ENCODE measurements at places on chromosomes 13 and 19.

DNA sequence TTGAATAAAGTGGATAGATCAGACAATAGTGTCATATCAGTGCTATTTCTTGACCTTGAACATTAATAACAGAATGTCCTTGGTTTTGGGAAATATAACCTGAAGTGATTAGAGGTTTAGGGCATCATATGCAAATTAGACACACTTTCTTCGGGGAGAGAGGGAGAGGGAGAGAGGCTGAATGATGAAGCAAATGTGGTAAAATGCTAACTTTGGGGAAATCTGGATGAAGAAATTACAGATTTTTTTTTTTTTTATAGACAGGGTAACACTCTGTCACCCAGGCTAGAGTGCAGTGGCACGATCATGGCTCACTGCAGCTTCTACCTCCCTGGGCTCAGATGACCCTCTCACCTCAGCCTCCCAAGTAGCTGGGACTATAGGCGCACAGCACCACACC lies 3.9 kb upstream of the NCR1 start:
- DNase-seq = no peak

DNA sequence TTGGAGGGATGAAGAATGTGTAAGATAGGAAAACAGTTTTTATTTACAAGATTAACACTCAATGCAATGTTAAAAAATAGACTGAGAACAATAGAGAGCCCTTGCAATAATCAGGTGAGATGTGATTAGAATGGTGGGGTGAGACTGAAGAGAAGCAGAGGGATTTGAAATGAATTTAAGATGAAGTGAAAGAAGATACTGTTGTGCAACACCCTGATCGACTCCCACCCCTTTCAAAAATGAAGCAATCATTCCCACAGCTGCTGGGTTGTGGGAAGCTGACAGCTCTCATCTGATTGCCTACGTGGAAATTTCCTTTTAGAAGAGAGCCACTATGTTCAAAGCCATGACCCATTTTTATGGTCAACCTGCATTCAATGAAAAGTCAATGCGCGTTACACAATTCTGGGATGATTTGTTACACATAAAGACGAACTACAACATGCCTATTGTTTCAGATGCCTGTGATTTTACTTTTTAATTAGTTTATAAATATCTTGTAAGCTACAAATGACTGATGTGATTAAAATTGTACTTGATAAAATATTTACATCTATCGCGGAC lies 1374.8 kb downstream of the PCDH9 start:
- no peak for DNase-seq

- no peak for DNase-seq
Measured at GRCh38 chr19:40241809-40242384, 15.4 kb upstream of the CCNP start.

DNA sequence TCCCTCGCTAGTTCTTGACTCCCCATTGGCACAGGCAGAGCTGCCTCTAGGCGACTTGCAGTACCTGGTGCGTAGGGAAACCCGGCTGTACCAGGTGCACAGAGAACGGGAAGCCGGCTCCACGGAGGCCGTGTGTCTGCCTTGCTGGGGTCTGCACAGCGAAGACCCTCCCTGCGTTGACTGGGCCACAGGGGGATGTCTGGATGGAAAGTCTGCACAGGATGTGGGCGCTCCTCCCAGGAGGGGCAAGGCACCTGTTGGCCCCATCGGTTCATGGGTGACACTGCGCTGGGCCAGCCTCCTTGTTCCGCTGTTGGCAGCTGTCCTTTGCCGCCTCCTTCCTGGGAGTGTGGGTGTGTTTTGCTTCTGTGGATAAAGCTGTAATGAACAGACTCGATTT lies 138.3 kb downstream of the TEX29 start:
- peak; percentile 54 for DNase-seq

DNA sequence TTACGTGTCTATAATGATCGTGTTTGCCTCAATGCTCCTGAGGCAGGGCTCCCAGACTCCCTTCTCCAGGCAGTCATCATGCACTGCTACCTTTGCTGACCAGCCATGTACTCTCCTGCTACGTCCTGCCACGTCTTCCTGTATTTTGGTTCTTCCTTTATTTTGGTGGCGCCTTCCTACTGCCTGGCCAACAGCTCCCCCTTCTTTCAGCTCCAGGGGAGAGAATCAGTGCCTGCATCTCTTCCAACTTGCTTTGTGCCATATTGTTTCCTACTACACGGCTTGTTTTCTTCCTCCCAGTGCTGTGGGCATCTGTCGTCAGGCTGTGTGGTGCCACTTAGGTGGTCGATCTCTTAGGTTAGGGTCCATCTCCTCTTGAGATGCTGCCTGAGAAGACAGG lies 96.2 kb downstream of the FGF9 start:
- DNase-seq = no peak

DNA sequence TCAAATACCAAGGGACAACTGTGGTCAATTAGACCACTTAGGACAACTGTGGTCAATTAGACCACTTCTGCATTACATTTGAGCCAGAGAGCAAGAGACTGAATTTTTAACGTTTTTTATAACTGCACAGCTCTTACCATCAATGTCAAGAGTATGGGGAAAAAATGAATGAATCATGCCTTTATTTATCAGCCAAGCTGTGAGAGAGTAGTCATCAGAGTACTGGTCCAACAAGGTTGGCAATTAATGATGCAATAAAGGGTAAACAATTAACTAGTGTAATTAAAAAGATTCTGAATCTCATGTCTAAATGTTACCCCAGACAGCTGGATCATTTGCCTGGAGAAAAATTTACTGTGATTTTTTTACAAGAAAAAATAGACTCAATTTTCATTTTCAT lies 381.1 kb downstream of the LIG4 start:
- no peak for DNase-seq

DNA sequence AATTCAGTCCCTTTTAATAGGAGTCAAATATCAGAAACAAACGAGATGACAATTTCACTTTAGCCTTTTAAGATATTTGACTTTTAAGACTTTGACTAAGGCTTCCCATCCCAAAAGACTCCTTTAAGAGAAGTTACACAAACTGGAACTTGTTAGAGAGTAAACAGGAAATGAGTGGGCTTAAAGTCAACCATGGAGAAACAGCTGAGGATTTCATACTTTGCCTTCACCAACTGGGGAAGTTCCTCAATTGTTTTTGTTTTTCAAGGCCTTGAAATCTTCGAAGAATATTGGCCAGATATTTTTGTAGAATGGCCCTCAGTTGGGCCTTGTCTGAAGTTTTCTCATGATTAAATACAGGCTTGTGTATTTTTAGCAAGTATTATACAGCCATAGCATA lies 227.3 kb downstream of the POU4F1 start:
- DNase-seq = no peak

- DNase-seq = no peak
Measured at GRCh38 chr19:50040967-50041366, 15.2 kb downstream of the ZNF473 start.

DNA sequence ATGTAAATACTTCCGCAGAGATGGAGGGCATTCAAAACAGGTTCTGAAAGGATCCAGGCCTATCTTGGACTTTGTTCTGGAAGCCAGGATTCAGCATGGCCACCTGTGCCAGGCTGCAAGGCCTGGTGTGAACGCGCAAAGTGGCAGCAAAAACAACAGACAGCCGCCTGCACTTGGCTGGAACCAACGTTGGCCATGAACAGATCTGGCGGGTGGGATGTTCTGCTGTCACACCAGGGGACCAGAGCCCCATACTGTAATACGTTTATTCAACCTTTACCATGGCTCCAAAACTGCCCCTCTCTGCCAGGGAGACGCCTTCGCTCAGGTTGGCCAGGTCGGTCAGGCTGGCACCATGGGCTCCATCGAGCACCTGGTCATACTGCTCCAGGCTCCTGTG lies 69.7 kb downstream of the EPS15L1 start:
- DNase-seq = no peak

- no peak for DNase-seq
Measured at GRCh38 chr19:16368385-16369305, 44.0 kb downstream of the KLF2 start.

DNA sequence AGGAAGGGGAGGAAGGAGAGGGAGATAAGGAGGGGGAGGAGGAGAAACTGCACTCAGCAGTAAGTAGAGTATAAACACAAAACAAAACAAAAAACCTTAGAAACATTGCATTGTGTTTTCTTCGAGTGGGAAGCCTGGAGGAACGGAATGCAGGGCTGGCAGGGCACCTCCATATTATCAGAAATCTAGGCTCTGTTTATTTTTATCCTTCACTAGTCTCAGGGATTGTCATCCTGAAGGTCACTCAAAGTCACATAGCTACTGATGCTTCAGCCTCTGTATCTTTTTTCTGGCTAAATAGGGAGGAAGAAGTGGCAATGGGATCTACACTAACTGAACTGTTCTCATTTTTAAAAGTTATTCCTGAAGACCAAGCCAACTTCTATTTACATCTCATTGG lies 467.8 kb downstream of the KCTD12 start:
- DNase-seq = no peak

GRCh38 chr19:29939628-29940027 lies 2.4 kb upstream of the URI1 start:
- DNase-seq = no peak

DNA sequence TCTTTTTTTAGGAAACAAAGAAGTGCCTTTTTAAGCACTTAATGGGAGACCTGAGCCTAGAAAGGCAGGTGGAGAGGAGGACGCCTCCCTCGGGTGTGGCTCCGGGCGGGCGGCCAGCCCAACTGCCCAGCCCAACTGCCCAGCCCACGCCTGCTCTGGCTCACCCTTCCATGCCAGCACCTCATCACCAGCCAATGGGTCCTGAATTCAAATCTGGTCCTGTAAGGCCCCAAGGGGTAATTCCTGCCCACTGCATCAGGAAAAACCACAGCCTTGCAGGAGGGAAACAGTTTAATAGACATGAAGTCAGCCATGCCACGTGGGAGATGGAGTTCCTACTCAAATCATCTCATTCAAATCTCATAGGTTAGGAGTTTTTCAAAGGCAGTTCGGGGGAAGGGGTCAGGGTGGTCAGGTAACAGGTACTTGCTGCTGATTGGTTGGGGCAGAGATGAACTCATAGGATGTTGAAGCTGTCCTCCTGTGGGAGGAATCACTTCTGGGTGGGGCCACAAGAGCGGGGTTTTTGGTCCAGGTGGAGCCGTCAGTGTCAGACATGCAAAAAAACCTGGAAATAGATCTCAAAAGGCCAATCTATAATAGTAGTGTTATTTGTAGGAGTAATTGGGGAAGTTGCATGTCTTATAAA lies 64.9 kb downstream of the HSPH1 start:
- DNase-seq = no peak

DNA sequence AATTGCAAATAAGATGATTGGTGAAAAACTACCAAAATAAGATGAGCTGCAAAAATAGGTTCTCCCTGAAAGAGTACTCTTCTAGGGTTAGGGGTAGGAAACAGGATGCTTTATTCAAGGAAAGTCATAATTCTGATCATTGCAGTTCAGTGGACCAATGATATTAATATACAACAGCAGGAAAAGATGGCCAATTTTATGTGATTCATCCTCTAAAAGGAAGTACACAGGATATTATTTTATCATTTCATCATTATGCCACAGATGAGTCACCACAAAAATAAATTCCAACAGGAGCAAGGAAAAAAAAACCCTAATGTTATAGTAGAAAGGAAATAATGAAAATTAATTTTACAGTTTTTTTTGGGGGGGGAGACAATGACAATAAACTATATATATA lies 205.0 kb downstream of the NALCN start:
- DNase-seq = no peak

DNA sequence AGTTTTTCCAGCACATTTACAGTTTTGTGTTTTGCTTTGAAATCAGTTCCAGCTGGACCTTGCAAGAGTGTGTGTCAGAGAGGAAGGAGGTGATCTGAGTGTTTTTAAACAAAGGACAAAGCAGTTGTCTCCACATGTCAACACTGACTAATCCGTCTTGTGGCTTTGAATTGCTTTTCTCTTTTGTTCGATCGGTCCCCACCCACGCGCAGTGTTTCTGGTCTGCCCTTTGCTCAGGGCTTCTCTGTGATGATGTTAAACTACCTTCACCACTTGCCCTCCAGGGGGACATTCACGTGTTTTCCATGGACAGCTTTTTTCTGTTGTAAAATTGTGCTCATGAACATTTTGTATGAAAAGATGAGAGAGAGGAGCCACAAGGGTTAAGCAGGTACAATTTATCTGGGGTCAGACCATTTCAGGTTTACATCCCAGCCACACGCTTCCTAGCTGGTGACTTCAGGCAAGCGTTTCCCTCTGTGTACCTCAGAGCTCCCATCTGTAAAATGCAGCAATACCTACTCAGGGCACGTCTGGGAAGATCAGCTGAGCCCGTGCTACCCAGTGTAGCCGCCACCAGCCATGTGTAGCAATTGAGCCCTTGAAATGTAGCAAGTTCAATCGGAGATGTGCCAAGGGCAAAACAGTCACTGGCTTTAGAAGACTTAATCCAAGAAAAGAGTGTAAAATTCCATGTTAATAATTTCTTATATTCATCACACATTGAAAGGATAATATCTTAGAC lies 13.5 kb upstream of the PLA2G4C start:
- peak; percentile 86 for DNase-seq

GRCh38 chr13:91400671-91401070 lies 2.2 kb downstream of the GPC5 start:
- DNase-seq = no peak

DNA sequence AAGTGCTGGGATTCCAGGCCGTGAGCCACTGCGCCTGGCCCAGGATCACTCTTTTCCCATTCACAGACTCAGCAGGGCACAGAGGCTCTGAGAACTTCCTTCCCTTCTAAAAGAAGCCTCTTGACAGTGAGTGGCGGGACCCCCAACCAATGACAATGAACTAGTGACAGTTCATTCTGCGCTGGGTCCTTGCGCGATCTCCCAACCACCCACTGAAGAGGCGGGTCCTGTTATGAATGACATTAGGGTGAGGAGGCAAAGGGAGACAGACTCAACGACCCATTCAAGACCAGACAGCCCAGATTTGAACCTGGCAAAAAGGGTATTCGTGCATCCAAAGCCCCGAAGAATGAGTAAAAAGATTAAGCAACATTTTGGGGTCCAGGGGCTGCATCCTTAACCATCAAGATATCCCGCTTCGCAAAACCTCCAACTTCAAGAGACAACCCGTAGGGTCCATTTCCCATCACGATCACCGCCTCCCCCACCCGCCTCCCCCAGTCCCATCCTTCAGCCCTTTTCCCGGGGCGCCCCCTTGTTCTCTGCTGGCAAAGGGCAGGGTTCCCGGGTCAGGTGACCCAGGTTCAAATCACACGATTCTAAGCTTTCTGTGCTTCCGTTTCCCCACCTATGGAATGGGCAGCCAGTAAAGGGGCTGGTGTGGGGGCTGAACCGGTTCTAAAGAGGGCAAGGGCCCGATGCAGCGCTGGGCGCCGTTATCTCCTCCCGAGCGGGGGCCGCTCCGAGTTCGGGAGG lies 719 bp downstream of the SUGP2 start:
- peak; percentile 99 for DNase-seq
